ENCODE measurements at places on chromosomes 5 and 9. TPM values are rescaled to one million over a fixed set of nuclear protein-coding genes. Genes with fewer than 3 reads are reported as not detected.

Gene ANKRA2
- total RNA-seq = 11.9 TPM

Gene ANKRD31
- total RNA-seq = not detected

Gene HRH2
- not detected for total RNA-seq

Gene FYB1
- total RNA-seq = not detected

Gene SNCAIP
- total RNA-seq = 19.8 TPM

Gene IL33
- 78.3 TPM for total RNA-seq

Gene NUDCD2
- total RNA-seq = 14.7 TPM

Gene ALDH1A1
- 124 TPM for total RNA-seq
